ENCODE measurements at places on chromosomes 6 and 20.

DNA sequence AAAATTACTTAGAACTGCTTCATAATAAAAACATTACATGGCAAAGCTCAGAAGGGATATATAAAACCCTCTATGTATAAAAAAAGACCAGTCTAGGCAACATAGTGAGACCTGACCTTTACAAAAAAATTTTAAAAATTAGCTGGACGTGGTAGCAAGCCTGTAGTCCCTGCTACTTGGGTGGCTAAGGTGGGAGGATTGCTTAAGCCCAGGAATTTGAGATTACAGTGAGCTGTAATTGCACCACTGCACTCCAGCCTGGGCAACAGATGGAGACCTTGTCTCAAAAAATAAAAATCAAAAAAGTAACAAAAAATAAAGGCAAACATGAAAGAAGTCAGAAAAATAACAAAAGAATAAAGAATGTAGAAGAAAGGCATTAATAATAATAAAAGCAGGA is 21.5 kb upstream of the TPD52L1 start:
- DNase-seq = no peak

GRCh38 chr6:127475135-127475822 is 16.1 kb upstream of the KIAA0408 start:
- DNase-seq = no peak

- no peak for DNase-seq
These were observed 394.6 kb upstream of the JARID2 start for GRCh38 chr6:14851281-14851680.

GRCh38 chr6:75870389-75870788 is 121.3 kb downstream of the MYO6 start:
- DNase-seq = no peak

- DNase-seq = no peak
These were observed 468 bp downstream of the TRDN start for GRCh38 chr6:123636282-123636681.

DNA sequence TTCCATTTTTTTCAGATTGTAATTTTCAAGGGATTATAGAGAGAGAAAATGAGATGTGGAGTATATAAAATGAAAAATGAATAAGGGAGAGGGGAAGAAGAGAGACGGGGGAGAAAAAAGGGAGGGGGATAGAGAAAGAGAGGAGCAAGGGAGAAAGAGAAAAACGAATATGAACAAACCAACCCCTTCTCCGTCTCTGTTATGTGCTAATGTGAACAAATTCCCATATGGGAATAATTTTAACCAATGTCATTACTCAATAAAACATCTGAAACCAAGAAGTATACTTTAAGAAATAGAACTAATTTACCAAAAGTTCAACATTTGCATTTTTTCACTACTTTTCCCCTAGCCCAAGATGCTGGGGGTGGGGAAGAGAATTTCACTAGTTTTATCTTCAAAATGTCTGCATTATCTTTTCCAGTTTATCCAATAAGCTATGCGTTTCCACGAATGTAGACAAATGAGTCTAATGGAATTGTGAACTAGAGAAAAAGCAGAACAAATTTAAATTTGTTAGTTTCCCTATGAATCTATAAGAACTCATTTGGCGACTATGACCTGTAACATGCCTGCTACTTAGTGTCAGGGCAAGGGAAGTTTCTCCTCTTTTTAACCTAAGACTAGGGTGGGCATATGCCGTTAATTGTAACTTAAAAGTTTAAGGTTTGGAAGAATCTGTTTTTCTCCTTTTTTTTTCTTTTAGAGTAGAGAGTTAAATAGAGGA is 286.3 kb downstream of the BTBD9 start:
- DNase-seq = no peak

Data from activated T-cell treated with anti-CD3 and anti-CD28 coated beads, Interleukin-2, amount 50 U/mL, for 48 hours (primary cell).